RWPE2 (cell line): ENCODE measurements at places on chromosomes 3 and 15.

GRCh38 chr3:157631478-157631877 is 128.3 kb upstream of the VEPH1 start:
- no peak for DNase-seq

DNA sequence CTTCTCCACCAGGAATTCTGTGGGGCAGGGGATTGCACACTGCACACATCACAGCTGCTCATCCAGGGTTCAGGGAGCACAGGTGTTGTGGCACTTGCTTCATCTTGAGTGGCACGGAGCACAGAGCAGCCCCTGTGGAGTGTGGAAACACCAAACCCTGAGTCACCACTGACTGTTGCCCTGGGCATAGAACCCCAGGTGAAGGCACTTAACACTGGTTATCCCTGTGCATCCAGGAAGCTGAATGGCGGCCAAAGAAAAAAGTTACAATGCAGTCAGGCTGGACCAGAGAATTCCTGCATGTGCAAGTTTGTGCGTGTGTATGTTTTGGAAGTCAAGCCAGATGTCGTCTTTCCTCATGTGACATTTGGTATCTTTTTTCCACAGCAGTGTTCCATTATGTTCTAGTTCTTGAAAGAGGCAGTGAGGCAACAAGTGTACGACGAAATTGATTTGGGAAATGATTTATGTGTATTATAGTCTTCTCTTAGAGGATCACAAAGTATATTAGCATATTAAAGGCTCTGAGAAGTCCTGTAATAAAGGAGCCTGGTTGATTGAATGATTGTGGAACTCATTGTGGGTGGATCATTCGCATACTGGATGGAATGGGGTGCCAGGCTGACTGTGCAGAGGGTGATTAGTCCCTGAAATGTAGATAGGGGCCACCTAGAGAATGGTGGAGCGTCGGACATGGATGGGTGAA is 292.3 kb downstream of the TLE3 start:
- DNase-seq: no peak

- no peak for DNase-seq
Observed at GRCh38 chr3:26558257-26558656, 64.3 kb upstream of the LRRC3B start.

DNA sequence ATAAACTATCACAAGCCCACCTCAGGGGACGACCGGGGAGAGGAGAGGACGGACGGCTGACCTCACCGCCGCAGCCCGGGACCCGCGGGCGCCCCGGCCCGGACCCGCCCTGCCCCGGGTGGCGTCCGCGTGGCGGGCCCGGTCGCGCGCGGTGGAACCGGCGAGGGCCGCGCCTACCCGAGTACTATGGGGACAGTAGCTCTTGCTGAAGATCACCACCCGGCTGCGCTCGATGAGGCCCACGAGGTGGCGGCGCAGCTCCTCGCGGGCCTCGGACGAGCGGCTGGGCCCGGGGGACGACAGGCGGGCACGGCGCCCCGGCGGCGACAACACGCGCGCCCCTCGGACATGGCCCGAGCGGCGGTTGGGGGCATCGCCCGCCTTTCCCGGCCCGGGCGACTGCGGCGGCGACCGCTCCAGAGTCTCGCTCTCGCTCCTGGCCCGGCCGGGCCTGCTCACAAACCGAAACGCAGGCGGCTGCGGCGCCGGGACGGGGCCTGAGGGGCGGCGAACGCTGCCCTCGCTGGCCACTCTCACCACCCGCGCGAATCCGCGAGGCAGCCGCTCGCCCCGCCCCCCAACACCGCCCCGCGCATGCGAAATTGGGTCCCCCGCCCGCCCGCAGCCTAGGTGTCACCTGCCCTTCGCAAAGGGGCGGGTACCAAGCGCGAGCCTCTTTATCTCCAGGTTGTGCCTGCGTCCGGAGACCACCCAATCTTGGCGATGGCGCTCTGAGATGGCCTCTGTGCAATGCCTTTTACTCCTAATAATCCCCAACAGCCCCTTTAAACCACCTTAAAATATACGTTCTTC is at the start of gene TXNRD3:
TXNRD3 (minus strand) TSS at position 554 of the 813 bp plus-strand sequence.
- peak; percentile 83 for DNase-seq

- no peak for DNase-seq
Observed at GRCh38 chr3:66405701-66406091, 95.1 kb downstream of the LRIG1 start.

- DNase-seq: no peak
Observed at GRCh38 chr3:16181361-16181760, 6.9 kb downstream of the GALNT15 start.
